Jurkat, Clone E6-1 (cell line): ENCODE measurements at places on chromosomes 4 and X.
A peak's percentile ranks its signal among the peaks of the same experiment; 100 is the strongest.

DNA sequence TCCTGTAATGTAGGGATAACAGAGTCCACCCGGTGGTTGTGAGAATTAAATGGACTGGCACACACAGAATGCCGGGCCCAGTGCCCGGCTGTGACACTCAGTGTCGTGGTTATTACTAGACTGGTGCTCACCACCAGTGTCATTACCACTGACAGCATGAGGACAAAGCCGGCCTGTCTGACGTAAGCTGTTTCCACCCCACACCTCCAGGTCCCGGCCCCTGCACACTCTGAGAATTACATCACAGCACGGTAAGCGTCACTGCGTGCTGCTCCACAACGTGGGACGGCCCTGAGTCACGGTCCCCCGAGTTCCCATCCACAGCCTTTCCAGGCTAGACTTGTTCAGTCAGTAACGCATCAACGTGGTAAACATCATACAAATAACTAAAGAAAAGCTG lies 22.9 kb downstream of the FAT1 start:
- DNase-seq, result no peak

- no peak for DNase-seq
Measured at GRCh38 chrX:50707405-50707804, 106.6 kb downstream of the SHROOM4 start.

DNA sequence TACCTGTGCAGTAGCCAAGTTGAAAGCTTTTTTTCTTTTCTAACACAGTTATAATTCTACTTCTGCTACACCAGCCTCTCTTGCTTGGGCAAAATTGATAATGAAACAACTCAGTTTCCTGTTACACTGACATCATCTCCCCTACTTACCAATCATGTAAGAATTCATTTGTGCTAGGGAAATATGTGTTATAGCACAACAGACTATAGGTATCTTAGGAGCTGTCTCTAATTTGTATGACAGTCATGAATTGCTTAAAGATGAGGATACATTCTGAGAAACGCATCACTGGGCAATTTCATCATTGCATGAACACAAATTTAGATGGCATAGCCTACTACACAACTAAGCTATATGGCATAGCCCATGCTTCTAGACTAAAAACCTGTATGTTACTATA lies 246.3 kb upstream of the ANKRD50 start:
- DNase-seq, result no peak

DNA sequence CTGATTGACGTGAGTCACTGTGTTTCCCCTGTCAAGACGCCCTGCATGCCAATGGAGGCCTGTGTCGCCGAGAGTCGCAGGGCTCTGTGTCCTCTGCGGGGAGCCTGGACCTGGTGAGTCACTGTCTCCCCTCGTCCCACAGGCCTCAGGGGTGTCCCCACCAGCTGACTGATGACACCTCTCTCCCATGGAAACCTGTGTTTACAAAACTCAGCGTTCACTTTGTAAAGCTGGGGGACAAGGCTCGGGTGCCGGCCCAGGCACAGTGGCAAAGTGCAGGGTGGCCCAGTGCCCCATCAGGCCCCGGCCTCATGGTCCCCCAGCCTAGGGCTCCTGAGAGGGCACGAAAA lies 21.2 kb upstream of the HGFAC start:
- DNase-seq, result no peak

- no peak for DNase-seq
Measured at GRCh38 chr4:6071959-6072720, 53.9 kb upstream of the C4orf50 start.

GRCh38 chr4:8860892-8861575 lies 10.6 kb downstream of the HMX1 start:
- no peak for DNase-seq

DNA sequence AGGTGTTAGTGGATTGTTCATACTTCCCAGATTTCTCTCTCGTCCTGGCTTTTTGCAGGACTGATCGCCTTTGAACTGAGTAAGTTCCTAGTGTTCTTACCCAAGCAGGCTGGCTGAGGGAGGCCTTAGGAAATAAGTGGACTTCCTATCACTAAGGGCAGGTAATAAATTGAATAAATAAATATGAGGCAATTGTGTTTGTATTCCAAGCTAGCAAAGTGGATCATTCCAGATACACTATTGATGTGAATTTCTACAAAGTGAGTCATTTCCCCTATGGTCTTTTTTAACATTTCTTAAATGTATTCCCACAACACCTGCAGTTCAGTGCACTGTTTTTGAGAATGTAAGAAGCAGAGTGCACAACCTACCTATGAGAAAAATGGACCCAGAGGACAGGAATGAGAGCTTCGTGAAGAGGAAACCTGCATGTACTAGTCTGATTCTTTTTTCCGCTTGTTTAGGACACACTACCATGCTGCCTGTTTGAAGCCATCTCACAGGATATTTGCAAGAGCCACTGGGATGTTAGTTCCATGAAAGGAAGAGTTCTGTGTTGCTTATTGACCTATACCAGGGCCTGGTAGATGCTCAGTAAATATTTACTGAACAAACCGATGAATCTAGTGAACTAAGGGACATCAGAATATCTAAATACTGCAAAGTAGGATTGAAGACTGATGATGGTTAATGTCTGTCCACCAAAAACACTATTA lies 29.0 kb upstream of the SMAD1 start:
- DNase-seq, result no peak

DNA sequence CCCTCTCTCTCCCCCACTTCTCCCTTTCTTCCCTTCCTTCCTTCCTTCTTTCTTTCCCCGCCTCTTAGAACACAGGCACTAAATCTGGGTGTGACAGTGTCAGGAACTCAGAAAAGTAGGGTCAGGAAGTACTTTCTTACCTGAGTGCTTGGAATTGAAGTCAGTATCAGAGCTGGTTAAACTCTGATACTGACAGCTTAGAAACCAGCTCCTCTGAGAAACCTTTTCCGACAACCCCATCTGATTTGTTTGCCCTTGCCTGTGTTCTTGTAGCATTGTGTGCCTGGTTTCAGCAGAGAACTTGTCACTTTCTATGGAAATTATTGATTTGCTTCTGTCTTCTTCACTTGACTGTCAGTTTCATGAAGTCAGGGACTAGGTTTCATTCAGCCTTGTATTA lies 113.9 kb downstream of the AASDH start:
- no peak for DNase-seq

GRCh38 chrX:13081395-13082205 lies 37.2 kb upstream of the FAM9C start:
- DNase-seq, result no peak

- no peak for DNase-seq
Measured at GRCh38 chr4:176313596-176314336, 6.0 kb upstream of the SPCS3 start.

- DNase-seq, result no peak
Measured at GRCh38 chr4:24858026-24858425, 54.8 kb downstream of the CCDC149 start.

DNA sequence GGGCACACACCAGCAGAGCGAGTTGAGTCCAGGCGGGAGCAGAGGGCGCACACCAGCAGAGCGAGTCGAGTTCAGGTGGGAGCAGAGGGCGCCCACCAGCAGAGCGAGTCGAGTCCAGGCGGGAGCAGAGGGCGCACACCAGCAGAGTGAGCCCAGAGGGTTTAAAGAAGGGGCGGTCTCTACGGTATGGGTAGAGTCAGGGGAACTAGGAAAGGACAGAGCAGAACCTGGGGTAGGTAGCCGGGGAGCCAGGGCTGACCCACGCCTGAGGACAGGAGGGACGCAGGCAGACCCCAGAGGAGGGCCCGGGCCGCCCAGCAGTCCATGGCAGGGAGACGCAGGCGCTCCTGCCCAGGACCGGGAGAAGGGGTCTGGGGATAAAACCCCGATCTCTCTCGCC lies 22.0 kb upstream of the ADRA2C start:
- DNase-seq, result no peak

GRCh38 chr4:1596393-1596792 lies 87.7 kb downstream of the FAM53A start:
- DNase-seq, result no peak

DNA sequence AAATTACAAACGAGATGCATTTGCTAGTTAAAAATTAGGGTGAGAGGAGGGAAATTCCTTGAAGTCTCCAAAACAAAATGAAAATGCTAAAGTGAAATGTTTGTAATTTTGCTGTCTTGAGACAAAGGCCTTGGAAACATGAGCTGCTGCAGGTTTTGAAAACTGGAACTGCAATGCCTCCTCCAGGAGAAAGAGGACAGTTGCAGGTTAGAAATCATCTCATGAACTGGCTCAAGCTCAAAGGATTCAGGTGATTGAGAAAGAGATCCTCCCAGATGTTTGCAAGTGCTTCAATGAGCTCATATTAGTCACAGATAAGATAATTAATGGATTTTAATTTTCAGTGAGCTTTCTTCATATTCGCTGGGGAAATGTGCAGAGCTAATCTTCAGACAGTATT lies 32.4 kb downstream of the SMPX start:
- DNase-seq, result no peak

DNA sequence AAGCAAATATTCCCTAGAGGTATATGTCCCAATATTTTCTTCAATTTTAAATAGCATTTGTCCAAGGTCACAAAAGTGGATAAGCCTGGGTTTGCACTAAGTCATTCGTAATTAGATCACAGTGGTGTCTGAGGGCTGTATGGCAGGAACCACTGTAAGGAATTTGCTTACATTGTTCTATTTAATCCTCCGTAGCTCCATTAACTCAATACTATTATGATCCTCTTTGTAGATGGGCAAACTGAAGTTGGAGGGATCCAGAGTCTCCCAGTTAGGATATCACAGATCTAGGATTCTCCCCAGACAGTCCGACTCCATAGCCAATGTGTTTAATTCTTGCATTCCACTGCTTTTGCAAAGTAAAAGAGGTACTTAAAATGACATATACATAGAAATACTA lies 242.7 kb upstream of the DCAF8L1 start:
- no peak for DNase-seq

GRCh38 chrX:115392871-115393270 lies 103.4 kb downstream of the LUZP4 start:
- no peak for DNase-seq

- peak; percentile 18 for DNase-seq
Measured at GRCh38 chrX:25144043-25144940, 128.5 kb upstream of the ARX start.

DNA sequence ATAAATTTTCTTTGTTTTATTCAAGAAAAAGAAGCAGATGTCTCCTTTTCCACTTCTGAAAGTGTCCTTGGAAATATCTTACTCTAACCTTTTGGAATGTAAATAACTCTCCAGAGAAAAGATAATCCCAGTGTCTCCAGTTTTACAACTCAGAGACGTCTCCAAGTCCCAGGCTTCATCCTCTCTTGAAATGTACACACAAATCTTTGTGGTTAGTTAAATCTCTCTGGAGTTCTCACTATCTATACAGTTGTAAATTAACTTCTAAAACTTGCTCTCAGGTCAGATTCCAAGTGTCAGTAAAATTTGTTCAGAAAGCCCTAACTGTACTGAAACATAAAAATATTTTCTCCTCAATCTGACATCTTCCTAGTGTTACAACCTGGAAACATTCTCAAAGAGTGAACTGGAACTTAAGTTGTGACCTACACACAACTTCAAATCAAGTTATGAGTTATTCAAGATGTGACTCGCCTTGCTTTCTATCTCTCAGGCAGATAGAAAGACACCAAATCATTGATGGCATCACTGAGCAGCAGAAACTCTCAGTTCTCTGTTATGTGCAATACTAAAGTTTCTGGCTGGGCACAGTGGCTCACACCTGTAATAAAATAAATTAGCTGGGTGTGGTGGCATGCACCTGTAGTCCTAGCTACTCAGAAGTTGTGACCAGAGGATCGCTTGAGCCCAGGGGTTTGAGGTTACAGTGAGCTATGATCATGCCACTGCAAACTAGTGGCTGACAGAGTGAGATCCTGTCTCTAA lies 284.2 kb downstream of the RCHY1 start:
- DNase-seq, result no peak

DNA sequence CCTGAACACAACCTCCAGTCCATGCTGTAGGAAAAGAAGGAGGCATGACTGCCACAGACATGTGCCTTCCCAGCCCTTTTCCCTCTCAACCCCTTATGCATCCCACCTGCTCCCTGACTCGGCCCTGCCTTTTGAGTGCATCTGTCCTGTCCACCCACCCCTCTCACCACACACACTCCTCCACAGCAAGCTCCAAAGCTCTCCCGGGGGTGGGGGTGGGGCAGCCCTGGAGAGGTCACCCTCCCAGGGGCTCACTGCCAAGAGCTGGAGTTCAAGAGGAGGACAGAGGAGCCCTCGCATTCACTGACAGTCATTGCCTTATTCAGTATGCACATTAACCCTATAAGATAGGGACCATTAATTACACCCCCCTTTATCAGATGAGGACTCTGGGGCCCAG lies 46.6 kb upstream of the MAMLD1 start:
- DNase-seq, result no peak

DNA sequence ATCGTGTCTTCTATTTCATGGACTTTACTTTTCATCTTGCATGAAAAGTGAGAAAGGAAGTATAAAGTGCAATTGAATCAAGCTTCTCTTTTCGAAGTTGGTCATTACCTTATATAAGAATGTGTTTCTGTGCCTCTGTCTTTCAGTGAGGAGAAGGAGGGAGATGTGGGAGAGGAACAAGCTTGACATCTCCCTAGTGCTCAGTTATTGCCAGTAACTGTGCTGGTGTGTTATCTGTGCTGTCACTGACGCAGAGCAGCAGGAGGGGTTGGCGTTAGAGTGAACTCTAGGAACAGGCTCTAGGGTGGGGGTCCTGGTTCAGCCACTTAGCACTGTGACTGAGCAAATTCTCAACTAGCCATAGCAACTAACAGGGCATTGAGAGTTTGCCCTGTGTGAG lies 34.0 kb upstream of the TBC1D9 start:
- no peak for DNase-seq

GRCh38 chrX:13007519-13008188 lies 32.7 kb downstream of the TMSB4X start:
- DNase-seq, result no peak

DNA sequence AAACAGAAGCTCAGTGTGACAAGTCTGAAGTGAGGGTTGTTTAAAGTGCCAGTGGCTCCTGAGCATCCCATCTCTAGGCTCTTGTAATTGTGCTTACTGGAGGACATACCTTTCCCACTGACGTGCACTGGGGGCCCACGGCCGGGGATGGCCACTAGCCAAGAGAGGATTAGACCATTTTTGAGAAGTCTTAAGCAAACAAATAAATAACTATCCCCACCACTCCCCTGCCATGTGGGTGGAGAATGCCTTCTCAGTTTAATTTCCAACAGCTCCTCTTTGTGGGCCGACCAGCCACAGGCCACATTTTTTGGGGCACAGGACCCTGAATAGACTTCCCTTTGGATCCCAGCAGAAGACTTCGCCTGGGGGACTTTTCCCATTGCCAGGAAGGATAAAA lies 125.0 kb upstream of the MSX1 start:
- DNase-seq, result no peak

- DNase-seq, result peak; percentile 21
Measured at GRCh38 chr4:75512386-75513211, 1.6 kb downstream of the RCHY1 start.

DNA sequence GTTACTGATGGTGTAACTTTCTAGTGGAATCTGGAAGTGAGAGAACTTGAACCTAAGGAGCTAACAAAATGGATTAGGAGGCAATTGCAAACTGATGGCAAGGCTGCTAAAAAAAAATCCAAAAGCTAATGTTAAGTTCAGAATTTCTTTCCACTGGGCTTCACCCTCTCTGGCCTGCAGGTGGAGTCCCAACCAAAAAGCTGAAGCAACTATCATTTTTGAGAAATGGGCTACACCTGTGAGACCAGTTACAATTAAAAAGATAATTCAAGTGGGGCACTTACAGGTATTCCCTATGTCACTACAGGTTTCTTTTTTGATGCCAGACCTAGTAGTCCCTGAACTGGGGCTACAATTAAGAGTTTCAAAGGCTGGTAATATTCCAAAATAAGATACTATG lies 142.1 kb upstream of the FTHL17 start:
- DNase-seq, result peak; percentile 4
